ENCODE measurements at places on chromosomes 6 and 20. TPM values are rescaled to one million over a fixed set of nuclear protein-coding genes. Genes with fewer than 3 reads are reported as not detected.

Gene EYS
- polyA plus RNA-seq: 0.70 TPM

Gene TREM2
- 0.15 TPM for polyA plus RNA-seq

Gene PRSS16
- 0.49 TPM for polyA plus RNA-seq

Gene GTSF1L
- polyA plus RNA-seq: not detected

Gene SLC25A27
- polyA plus RNA-seq: 44.8 TPM

Gene PLN
- polyA plus RNA-seq: 4.6 TPM

Gene CD93
- polyA plus RNA-seq: 38.1 TPM

Gene MROH8
- polyA plus RNA-seq: 5.9 TPM

Gene SIRPB1
- polyA plus RNA-seq: 1.1 TPM

Gene RAB23
- polyA plus RNA-seq: 32.7 TPM

Gene EDN3
- 5.1 TPM for polyA plus RNA-seq

Gene IRF4
- polyA plus RNA-seq: 0.24 TPM

Gene JPH2
- polyA plus RNA-seq: 1.8 TPM

Gene LY86
- 2.1 TPM for polyA plus RNA-seq

Gene BMP7
- 73.3 TPM for polyA plus RNA-seq

Gene BPI
- polyA plus RNA-seq: 1.4 TPM

Gene SNAI1
- 14.3 TPM for polyA plus RNA-seq

Gene LPA
- polyA plus RNA-seq: 0.19 TPM

Gene MATN4
- 0.41 TPM for polyA plus RNA-seq

Gene HTR1E
- 0.93 TPM for polyA plus RNA-seq

Gene SERPINB6
- 82.8 TPM for polyA plus RNA-seq

Gene OTOR
- polyA plus RNA-seq: not detected

Gene C6orf15
- not detected for polyA plus RNA-seq

Gene TXLNB
- polyA plus RNA-seq: 2.5 TPM

Gene LY6G6C
- polyA plus RNA-seq: 0.41 TPM

Gene CST4
- not detected for polyA plus RNA-seq

Gene LGSN
- 0.52 TPM for polyA plus RNA-seq

Gene TAP2
- polyA plus RNA-seq: 9.5 TPM

Gene CST9
- polyA plus RNA-seq: not detected

Data from renal cortex interstitium (tissue), 15 donors.